Spleen (tissue), 13 donors: ENCODE measurements at places on chromosomes 6 and 20. TPM values are rescaled to one million over a fixed set of nuclear protein-coding genes. Genes with fewer than 3 reads are reported as not detected.

GRCh38 chr6:148401571-148401970, 58.9 kb downstream of the SASH1 start:
- no peak for DNase-seq

Gene SNX21
- total RNA-seq, result 17.0 TPM

DNA sequence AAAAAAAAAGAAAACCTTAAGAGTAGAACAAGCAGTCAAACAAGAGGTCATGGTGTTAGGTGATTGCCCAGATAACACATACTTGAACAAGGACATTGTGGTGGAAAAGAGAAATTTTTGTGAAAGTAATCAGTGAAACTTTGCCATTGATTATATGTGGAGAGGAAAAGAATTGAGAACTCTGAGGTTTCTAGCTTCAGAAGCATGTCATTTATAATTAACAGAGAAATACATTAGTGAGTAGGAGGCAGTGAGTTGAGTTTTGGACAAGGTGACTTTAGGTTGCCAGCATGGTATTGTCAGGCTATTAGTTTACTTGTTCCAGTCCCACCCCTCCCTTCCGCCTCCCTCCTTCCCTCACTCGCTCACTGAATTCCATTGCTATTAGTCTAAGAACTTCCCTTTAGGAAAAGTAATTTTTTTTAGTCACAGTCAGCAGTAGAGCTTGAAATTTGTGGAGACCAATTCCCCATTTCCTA, 17.2 kb downstream of the TAB2 start:
- DNase-seq, result no peak

DNA sequence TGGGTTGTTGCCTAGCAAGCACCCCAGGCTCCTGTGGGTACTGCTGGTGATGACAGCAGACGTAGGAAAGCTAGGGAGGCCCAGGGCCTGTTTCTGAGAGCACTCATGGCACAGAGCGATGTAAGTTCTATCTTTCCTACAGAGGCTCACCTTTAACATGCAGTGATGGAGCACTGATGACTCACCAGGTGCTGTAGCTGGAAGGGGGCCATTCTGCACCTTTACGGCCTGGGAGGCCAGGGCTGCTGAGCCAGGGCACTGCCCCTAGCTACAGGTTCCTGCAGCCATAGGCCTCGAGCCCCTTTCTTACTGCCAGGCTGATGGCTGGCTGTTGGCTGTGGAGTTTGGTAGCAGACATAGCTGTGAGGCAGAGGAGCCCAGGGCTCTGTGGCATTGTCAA, 31.1 kb upstream of the GPR6 start:
- DNase-seq, result no peak

DNA sequence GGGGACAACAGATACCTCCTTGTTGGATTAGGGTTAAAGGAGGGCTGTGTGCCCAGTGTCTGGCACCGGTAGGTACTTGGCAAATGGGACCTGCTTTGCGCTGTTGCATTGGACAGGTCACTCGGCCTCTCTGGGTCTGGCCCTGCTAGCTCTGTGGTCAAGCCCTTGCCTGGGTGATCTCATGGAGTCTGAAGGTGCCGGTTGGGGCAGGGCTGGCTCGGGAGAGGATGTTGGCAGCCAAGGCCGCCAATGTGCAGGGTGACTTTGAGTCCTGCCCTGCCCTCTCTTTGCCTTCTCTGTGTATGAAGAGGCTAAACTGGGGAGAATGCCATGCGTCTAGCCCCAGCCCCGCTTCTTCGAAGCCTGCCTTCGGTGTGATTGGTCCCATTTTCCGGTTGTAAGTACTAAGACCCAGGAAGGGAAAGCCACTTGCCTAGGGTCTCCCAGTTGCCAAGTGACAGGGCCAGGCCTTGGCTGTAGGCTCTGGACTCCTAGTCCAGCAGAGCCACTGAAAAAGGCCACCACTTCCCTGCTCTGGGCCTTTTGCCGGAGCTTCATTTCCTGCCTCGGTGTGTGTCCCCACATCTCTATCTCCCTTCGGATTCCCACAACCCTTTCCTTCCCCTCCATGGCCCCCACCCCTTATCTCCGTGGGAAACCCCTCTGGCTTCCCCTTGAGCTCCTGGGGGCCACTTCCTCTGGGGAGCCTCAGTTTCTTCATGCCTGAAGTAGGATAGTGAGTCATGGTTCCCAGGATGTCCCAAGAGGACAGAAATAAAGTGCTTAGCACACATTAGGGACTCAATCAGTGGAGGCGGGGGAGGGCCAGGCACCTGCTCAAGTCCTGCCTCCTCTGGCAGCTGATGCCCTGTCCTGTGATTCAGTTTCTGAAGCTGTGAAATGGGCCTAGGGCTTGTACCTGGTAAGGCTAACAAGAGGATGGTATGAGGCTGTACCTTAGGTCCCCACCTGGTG, 3.9 kb downstream of the SRC start:
- DNase-seq, result peak; percentile 68

GRCh38 chr6:26556263-26557070, 18.3 kb downstream of the HMGN4 start:
- no peak for DNase-seq

Gene EPPIN
- total RNA-seq, result not detected

DNA sequence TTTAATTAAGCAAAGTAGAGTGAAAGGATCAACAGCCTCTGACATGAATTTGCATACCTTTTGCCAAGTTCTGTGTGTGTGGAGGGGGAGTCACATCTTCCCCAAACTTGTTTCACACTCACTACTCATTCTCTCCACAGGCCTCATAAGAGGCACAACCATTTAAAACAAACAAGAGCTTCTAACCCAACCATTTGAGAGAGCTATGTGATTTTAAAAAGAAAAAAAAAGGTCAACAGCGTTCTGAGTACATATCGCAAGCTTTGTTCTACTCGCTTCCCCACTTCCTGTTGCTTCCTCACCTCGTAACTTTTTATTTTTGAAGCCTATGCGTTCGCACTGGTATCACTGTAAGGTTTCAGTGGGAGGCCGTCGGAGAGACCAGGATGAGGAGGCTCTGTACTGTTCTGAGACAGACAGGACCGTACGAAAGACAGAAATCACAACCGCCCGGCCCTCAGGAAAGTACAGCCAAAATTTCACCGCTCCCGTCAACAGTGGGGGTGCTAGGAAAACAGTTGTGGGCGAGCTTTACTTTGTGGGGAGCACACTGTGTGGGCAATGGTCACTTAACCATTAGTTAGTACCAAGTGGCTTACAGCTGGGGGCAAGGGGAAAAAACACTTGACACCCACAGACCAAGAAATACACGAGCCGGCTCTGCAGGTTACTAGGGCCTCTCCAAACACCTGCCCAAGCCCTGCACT, 61.3 kb downstream of the TRERF1 start:
- DNase-seq, result no peak

GRCh38 chr6:27280064-27280539, 32.0 kb downstream of the POM121L2 start:
- no peak for DNase-seq

GRCh38 chr6:135604035-135604860, 106.7 kb upstream of the AHI1 start:
- DNase-seq, result no peak

Gene OR2B6
- total RNA-seq, result not detected

Gene ADNP
- total RNA-seq, result 62.2 TPM

DNA sequence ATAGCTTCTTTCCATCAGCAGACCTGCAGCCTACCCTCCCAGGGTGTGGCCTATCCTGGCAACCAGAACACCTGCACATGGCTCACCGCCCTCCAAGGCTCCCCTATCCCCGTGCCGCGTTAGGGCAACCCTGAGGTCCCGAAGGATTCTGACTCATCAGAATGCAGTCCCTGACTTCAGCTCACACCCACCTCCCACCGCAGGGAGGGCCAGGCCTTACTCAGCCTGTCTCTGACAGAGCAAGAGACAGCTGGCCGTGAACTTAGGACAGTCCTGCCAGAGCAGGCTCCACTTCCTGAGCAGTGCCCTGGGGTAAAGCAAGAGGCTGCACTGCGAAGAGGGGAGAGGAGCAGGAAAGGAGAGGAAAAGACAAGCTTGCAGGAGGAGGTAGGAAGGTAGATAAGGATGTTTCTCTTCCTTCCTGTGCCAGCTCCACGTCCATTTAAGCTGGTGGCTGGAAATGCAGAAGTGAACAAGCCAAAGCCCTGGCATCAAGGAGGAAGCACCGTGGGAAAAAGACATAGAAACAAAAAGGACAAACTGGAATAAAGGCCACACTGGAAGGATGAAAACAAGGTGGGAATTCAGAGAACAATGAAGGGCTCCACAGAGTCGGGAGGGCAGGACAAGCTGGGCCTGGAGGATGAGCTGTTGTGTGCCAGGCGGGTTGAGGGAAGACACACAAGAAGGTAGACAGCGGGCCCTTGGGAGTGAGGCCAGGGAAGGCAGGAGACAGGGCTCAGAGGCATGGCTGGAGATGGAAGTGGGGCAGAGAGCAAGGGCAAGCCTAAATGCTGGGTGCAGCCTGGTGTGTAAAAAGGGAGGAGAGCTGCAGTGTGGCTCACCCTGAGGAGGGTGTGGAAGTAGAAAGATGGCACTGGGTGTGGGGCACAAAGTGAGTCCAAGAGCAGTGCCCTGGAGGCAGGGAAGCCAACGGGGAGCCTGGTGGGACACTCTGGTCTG, 102.7 kb downstream of the SLC23A2 start:
- DNase-seq, result no peak

- no peak for DNase-seq
Measured at GRCh38 chr20:18465536-18466200, 1.2 kb downstream of the DZANK1 start.

DNA sequence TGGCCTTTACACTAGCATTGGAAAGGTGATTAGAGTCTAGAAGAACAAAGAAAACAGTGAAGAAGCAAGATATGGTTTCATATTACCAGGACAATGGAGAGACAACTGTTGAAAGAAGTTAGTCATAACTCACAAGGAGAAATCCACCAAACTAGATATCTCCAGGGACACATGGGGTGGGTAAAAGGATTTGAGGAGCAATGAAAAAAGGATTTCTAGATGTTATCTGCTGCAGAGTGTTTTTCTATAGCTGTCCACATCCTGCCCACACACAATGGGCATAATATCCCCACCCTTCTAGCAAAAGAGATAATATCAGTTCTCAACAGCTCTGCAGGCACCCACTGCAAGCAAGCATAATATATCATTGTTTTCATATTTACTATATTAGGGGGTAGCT, 303.1 kb downstream of the HAO1 start:
- no peak for DNase-seq

DNA sequence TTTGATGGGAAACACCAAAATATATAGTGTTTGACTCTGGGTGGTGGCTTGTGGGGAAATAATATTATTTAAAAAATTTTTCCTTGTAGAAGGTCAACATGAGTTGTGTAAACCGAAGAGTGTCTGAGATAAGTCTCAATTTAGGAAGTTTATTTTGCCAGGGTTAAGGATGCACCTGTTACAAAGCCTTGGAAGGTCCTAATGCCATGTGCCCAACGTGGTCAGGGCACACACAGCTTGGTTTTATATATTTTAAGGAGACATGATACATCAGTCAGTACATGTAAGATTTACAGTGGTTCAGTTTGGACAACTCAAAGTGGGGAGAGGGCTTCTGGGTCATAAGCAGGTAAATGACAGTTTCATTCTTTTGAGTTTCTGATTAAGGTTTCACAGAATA, 162.1 kb downstream of the ZFAND3 start:
- DNase-seq, result no peak

Gene STMN3
- total RNA-seq, result 16.1 TPM

GRCh38 chr6:168158980-168159349, 80.0 kb upstream of the FRMD1 start:
- DNase-seq, result no peak

DNA sequence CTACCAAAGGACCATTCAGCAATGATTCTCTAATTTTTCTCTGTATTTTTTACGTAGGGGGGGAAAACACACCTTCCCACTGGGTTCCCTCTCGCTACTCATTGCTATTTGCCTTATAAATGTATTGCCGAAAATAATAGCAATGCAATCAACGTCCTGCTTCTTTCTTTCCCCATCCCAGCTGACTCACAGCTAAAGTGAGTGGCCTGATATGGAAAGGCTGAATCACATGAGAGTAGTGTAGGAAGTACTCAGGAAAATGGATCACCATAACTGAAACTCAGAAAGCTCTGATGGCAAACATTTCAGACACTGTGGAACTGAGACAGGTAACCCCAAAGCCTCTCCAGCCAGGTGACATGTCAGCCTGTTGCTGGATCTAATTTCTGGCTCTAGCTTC, 49.3 kb upstream of the SRPK1 start:
- no peak for DNase-seq

GRCh38 chr6:133855991-133856370, 32.9 kb upstream of the TCF21 start:
- no peak for DNase-seq

Gene ANGPT4
- total RNA-seq, result not detected

GRCh38 chr20:44962483-44962882, 2.3 kb upstream of the TOMM34 start:
- no peak for DNase-seq

- no peak for DNase-seq
Measured at GRCh38 chr6:57135885-57136284, 36.2 kb upstream of the BAG2 start.

DNA sequence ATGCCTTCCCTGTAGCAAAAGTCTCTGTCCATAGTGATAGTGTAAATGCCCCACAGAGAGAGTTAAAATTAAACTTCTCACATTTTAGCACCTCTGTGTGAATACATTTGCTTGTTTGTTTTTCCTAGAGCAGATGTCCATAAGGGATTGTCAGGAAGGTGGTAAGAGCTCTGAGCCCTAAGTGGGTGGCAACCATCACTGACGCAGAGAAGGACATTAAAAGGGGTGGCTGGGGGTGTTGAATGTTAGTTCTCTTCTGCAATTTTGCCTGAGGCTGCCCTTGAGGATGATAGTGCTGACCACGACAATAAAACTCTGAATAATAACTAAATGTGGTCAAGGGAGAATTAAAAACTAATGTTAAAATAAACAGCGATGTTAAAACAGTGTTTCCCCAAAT, 174.3 kb upstream of the ID4 start:
- no peak for DNase-seq

GRCh38 chr20:44142413-44142812, 44.6 kb downstream of the JPH2 start:
- DNase-seq, result no peak

DNA sequence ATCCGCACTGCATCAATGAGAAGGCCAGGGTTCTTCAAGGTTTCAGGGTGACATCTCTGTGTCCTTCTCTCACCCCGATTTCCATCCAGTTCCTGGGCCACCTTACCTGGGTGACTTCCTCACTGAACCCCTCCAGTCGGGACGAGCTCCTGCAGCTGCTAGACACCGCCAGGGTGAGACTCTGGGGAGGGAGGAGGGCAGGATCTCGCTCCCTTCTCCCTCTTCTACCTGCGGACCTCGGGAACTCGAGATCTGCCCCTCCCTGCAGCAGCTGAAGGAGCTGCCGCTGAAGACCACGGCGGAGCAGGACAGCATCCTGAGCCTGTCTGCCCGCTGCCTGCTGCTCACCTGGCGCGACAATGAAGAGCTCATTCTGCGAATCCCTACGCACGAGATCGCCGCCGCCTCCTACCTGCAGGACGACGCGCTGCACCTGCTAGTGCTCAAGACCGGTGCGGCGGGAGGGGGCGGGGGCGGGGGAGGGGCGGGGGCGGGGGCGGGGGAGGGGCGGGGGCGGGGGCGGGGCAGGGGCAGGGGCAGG, 7.5 kb downstream of the CCM2L start:
- DNase-seq, result peak; percentile 79

GRCh38 chr6:8506126-8506525, 70.8 kb upstream of the SLC35B3 start:
- DNase-seq, result no peak
